Left renal pelvis (tissue), 4 donors: ENCODE measurements at places on chromosomes 11 and 22.

DNA sequence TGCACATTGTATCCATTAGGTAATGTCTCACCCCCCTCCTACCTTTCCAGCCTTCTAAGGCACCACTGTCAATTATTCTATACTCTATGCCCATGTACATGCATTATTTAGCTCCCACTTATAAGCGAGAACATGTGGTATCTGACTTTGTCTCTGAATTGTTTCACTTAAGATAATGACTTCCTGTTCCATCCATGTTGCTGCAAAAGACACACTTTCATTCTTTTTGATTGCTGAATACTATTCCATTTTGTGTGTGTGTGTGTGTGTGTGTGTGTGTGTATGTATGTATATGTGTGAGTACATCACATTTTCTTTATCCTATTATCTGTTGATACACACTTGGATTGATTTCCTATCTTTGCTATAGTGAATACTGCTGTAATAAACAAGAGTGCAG is 84.2 kb downstream of the PGR start:
- DNase-seq, result no peak

- no peak for DNase-seq
Measured at GRCh38 chr11:26457636-26458035, 114.4 kb downstream of the MUC15 start.

GRCh38 chr11:58027341-58027740 is 3.4 kb upstream of the OR6Q1 start:
- no peak for DNase-seq

GRCh38 chr11:60830478-60831142 is 11.3 kb upstream of the CCDC86 start:
- DNase-seq, result no peak

- no peak for DNase-seq
Measured at GRCh38 chr11:47178316-47178715, 1.6 kb upstream of the ARFGAP2 start.

DNA sequence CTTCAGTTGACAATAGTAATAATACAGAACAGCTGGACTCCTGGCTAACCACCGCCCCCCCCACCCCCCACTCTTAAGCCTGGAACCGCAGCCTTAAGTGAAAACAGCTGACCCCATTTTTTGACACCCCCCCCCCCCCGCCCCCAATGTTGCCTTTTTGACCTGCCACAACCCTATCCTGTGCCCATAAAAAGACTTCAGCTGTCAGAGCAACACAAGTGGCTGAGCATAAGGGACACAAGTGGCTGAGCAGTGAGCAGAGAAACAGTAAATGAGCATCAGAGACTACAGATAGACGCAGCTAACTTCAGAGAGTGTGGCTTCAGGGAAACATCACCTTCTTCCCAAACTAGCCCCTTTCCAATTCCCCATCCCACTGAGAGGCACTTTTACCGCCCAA is 1493.8 kb downstream of the LRRC4C start:
- DNase-seq, result no peak

GRCh38 chr22:32270641-32271369 is 15.7 kb upstream of the SLC5A4 start:
- no peak for DNase-seq

DNA sequence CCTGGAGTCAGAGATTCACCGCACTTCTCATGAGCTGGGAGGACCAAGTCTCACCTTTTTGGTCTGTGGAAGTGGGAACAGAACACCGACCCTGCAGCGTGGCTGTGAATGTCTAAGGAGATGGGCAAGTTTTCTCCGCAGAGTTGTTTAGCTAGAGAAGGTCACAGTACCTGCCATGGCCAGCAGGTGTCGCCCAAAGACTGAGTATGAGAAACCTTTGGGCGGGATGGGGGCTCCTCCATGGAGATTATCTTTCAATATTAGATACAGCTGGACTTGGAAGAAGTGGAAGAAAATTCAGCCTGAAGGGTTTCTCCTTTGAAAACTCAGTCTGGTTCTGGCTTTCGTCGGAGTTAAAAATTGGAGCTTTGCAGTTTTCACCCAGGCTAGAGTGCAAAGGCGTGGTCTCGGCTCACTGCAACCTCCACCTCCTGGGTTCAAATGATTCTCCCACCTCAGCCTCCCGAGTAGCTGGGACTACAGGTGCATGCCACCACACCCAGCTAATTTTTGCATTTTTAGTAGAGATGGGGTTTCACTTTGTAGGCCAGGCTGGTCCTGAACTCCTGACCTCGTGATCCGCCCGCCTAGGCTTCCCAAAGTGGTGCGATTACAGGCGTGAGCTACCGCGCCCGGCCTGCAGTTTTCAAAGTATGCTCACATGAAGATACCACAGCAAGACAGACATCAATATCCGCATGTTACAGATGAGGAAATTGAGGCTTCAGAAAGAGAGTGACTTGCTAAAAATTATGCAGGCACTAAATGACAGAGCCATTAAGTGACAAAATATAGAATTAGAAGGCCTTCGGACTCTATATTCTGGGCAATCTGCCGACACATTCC is 10.7 kb upstream of the DSCAML1 start:
- no peak for DNase-seq

DNA sequence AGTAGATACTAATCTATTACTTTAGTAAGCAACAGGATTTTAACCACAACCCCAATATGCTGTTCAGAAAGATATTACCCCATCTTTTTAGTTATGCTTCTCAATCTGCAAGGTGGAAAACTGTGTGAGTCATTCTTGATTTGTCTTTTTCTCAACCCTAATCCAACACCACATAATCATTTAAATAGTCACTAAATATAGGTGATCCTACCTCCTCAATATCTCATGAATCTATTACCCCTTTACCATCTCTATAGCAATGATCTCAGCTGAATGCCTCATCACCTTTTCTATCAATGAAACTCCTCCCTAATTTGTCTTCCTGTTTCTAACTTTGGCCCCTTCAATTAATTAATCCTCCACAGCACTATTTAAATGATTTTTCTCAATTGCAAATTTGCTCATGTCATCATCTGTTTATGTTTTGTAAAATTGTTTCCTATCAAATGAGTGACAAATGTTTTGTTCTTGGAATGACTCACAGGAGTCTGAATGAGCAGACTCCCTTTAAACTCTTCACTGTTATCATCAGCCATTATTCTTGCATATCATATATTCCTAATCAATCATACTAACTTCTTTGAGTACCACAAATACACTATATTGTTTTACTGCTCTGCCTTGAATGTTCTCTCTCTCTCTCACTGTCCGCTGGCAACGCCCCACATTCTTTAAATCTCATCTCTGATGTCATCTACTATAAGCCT is 26.1 kb downstream of the SNX19 start:
- DNase-seq, result no peak

GRCh38 chr22:44297470-44298061 is 15.2 kb downstream of the SHISAL1 start:
- DNase-seq, result no peak

DNA sequence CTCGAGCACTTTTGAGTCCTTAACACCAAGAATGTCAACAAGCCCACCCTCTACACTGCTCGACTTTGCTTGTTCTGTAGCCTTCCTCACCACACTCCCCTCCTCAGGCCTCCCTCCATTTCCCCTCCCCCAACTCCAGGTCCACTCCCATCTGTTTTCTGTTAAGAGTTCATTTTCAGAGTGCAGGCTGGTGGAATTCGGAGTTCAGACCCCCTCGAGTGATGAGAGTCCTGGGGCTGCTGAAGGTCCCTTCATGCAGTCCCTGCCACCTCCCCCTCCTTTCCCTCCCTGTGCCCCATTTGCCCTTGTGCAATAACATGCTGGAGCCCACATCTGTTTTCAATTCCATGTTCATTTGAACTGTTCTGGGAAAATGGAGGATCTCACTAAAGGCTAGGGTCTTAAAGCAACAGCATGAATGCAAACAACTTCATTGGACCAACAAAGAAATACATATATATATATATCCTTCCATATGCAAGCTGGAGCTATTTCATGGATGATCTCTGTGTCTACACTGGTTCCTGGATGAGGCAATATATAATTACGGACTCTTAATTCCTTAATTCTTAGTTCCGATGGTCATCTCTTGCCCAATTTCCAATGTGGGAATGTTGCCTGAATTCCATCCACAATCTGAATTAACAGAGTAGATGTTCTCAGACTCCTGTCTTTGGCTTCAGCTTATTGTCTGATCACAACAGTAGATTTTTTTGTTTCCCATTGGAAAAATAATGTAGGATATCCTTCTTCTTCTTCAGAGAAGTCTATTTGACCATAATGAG is 340.4 kb downstream of the ETS1 start:
- DNase-seq, result no peak

GRCh38 chr11:105297463-105297862 is 157.9 kb upstream of the CARD18 start:
- no peak for DNase-seq

GRCh38 chr11:73521621-73522020 is 76.3 kb downstream of the FAM168A start:
- no peak for DNase-seq

DNA sequence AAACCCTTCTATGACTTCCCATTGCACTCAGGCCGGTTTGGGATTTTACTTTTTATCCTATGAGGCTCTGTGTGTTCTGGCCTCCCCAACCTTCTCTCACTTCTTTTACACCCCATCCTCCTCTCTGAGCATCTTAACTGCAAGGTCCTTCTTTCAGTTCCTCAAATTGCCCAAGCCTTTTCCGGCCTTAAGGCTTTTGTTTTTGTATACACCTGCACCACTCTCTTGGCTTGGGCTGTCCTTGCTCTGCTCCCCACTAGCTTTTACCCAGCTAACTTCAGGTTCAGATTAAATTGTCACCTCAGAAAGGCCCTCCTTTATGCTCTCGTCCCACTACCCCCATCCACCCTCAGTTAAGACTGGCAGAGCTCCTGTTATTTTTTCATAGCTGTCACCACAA is 55.5 kb downstream of the FAM83F start:
- no peak for DNase-seq

- DNase-seq, result no peak
Measured at GRCh38 chr22:38831166-38831945, 12.5 kb downstream of the NPTXR start.
